ENCODE measurements at places on chromosomes 3 and 15.

DNA sequence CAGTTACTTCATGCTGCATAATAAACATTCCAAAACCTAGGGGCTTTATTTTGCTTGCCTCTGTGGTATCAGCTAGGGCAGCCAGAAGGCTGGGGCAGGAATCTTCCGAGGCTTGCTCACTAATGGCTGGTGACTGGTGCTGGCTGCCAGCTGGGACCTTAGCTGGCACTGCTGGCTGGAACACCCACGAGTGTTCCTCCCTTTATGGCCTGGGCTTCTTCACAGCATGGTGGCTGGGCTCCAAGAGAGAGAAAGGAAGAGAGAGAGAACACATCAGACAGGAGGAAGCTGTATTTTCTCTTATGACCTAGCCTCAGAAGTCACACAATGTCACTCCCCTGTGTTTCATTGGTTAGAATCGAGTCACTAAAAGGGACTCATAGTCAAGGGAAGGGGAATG is 23.9 kb upstream of the CDCP1 start:
- DNase-seq = no peak

DNA sequence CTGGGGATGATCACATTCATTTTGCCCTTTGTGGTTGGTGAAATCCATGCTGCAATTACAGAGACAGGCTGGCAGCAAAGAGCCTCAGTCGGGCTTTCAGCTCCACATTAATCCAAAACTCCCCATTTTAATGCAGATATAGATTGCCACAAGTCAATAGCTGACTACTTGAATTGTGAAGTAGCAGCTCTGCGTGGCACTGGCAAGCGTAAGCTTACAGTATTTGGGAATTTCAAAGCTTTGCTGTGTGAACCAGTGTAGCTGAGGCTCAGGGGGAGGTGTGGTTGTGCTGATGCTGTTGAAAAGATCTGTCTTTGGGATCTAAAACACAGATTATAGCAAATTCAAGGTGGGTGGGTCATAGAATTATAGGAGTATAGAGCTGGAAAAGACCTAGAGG is 290.3 kb upstream of the ONECUT1 start:
- no peak for DNase-seq

DNA sequence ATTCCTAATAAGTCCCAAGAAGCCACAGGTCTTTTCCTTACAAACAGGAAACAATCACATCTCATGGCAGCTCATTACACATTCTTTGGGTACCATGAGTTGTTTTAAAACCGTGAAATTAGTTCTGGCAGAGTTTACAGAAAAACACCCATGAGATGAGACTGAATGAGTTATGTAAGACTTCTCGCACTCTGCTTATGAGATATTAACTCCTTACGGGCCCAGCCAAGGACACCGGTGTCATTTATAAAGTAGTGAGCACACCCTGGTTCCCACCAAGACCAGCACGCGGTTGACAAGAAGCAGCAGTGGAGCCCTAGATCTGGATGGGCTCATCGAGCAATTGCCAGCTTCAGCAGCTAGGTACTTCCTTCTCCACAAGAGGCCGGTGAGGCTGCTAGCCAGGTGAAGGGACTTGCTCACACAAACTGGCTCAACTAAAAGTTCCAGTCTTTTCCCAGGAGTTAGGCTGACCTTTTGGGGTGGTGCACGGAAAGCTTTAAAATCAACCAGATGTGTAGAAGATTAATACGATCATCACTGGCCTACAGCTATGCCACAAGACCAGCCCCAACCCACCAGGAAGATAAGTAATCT is 318.6 kb upstream of the ICE2 start:
- DNase-seq = no peak

DNA sequence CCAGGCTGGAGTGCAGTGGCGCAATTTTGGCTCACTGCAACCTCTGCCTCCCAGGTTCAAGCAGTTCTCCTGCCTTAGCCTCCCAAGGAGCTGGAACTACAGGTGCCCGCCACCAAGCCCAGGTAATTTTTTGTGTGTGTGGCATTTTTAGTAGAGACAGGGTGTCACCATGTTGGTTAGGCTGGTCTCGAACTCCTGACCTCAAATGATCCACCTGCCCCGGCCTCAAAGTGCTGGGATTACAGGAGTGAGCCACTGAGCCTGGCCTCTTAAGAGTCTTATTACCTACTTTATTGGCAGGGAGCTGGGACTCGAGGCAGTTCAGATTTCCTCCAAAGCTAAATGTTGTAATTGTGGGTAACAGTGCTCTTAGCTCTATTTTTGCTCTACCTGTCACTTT is 16.4 kb downstream of the PXYLP1 start:
- DNase-seq = no peak

DNA sequence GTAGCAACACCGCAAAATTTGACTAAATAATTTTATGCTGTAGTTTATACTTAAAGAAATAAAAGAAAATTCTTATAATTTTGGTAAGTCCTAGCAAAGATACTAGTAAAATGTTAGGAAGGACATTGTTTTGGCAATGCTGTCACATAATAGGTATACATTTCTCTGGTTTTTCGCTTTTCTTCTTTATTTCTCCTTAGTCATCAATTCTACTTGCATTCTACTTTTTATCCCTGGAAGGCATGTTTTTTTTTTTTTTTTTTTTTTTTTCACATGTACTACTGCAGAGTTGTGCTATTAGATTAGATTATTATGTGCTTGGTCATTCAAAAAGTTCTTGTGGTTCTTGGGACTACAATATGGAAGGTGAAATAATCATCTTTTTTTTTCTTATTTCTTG is 1421.2 kb downstream of the SI start:
- no peak for DNase-seq

DNA sequence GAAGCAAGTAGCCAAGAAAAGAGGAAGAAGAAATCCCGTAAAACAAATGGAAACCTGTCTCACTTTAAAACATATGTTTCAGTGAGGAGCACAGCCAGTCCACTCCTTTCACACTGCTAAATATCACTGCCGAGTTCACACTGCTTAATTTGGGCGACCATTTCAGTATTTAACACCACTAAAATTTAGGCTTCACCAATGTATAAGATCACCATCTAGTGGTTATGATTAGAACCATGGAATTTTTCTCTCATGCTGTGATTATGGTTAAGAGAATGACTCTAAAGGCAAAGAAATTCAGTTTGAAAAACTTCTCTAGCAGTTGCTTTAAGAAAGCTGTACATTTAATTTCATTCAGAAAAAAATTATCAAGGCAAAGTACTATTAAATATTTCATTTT is 16.6 kb downstream of the SLC4A7 start:
- DNase-seq = peak; percentile 2

- DNase-seq = no peak
Measured at GRCh38 chr3:69085168-69085832, 563 bp downstream of the ARL6IP5 start.

GRCh38 chr3:111801693-111802092 is 57.4 kb upstream of the PHLDB2 start:
- no peak for DNase-seq

DNA sequence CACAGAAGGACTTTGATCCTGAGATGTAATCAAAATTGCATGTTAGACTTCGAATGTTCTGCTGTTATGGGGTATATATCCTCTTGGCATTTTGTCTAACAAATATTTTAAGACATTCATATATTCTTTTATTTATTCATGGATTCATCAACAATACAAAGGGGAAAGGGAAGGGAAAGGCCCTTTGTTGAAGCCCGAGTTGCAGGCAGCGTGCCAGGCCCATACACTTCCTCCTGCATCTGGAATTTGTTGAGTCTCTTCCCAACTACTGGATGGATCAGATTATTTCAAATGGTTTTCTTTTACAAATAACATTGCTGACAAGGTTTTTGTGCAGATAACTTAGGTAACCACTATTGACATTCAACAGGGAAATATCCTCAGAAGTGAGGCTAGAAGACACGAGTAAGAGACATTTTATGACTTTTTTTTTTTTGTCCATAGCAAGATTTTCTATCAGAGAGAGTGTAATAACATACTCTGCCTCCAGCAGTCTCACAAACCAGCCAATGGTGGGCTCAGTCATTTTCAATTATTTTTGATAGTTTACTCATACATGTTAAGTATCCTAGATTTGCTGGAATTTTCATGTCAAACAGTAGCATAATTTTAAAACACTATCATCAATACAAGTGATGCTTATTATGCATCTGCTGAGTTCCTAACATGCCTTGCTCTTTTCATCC is 94.3 kb downstream of the RPL39L start:
- no peak for DNase-seq

DNA sequence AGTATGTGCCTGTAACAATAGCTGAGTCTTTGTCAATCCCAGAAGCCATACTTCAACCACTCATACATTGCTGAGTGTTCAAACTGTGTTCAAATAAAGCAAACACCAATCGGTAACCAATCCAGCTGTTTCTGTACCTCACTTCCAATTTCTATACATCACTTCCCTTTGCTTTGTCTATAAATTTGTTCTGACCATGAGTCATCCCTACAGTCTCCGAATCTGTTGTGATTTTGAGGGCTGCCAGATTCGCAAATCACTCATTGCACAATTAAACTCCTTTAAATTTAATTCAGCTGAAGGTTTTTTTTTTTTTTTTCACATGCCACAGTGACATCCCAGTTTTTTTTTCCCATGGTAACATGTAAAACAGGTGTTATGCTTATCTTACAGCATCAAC is 870.3 kb downstream of the NAALADL2 start:
- no peak for DNase-seq

DNA sequence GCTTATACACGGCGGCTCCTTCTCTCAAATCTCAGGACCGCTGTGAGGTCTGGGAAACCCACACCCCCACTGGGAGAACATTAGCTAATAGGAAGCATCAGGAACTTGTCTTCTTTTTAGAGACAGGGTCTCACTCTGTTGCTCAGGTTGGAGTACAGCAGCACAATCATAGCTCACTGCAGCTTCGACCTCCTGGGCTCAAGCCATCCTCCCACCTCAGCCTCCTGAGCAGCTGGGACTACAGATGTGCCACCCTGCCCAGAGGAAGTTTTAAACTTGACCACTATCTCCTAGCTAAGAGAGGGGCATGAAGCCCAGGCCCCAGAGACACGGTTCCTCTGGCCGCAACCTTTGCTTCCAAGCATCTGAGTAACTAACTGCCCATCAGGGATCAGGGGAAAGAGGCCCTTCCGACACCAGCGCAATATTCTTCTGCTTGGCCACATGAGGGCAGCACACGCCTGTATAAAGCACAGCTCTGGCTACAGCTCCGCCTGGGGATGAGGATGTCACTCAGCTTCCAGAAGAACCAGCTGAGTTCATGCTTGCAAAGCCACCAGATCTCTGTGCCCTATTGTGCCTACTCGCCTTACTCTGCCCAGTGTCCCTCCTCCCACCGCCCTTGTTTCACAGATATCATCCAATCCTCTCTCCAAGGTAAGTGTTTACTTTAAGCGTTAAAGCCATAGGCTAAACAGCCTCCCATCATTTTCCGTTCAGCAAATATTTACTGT is 57.6 kb upstream of the SLC6A11 start:
- DNase-seq = peak; percentile 22

DNA sequence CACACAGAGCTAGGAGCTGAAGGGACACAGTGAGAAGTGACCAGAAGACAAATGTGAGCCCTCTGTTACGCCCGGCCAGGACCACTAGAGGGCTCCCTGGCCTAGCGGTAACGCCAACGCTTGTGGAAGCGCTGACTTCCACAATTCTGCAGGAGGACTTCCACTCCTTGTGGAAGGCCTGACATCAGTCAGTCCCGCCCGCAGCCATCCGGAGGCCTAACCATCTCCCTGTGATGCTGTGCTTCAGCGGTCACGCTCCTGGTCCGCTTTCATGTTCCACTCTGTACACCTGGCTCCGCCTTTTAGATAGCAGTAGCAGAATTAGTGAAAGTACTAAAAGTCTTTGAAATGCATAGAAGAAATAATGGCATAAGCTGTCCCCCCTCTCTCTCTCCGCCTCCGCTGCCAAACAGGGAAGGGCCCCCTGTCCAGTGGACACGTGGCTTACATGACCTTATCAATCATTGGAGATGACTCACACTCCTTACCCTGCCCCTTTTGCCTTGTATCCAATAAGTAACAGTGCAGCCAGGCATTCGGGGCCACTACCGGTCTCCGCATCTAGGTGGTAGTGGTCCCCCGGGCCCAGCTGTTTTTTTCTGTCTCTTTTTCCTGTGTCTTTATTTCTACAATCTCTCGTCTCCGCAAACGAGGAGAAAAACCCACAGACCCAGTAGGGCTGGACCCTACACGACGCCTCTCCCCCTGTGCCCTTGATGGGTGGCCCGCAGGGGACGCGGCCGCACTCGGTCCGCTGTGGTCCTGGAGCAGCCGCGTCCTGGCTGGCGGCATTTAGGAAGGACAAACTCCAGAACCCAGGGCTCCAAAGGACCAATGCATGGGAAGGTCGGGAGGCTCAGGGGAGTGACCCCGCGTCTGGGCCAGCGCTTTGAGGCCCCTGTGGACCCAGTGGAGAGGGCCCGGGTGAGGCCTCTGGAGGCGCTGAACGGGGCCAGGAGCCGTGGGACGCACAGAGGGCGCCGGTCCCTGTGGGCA is 27.0 kb upstream of the RPL32 start:
- DNase-seq = peak; percentile 50

- DNase-seq = no peak
Measured at GRCh38 chr3:73618461-73618860, 6.3 kb downstream of the PDZRN3 start.

GRCh38 chr3:133620066-133620784 is 41.5 kb downstream of the TOPBP1 start:
- no peak for DNase-seq

DNA sequence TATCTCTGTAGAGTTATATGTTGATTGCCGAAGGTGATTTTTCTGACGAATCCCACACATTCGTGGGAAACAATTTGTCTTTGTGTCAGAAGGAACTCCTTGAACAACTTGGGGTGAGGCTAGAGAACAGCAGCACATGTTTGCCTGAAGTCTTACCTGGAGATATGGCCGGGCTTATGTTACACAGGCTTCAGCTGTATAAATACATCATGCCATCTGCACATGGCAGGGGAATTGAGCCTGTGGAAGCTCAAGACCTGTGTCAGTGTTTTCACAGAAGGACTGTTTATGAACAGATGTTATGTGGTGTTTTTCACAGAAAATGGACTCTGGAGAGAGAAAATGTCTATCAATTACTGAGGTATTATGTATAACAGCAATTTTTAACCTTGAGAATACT is 203.6 kb upstream of the MDFIC2 start:
- DNase-seq = peak; percentile 3

- no peak for DNase-seq
Measured at GRCh38 chr15:74134387-74135027, 4.1 kb downstream of the ISLR2 start.

GRCh38 chr3:59265566-59265965 is 215.7 kb upstream of the CFAP20DC start:
- no peak for DNase-seq

GRCh38 chr3:124451630-124452317 is 278.5 kb upstream of the UMPS start:
- no peak for DNase-seq

GRCh38 chr15:31019986-31020385 is 28.6 kb upstream of the MTMR10 start:
- DNase-seq = no peak

- DNase-seq = no peak
Measured at GRCh38 chr3:82558081-82558480, 796.6 kb upstream of the GBE1 start.

- no peak for DNase-seq
Measured at GRCh38 chr3:64578062-64578770, 109.6 kb downstream of the ADAMTS9 start.

All from NCI-H510A treated with DMSO at 0.1 percent for 48 hours (cell line).